ENCODE measurements at places on chromosomes 2 and 18. TPM values are rescaled to one million over a fixed set of nuclear protein-coding genes. Genes with fewer than 3 reads are reported as not detected.

Gene DSC3
- 0.14 TPM for total RNA-seq

Gene SOX11
- total RNA-seq = 0.13 TPM

Gene GNAL
- total RNA-seq = 2.4 TPM

Gene HDAC4
- 40.4 TPM for total RNA-seq

Gene CXCR2
- 15.6 TPM for total RNA-seq

- peaks cover 6% of the 10 kb centered on the region for H3K4me1 ChIP-seq
- no peak overlapping the region for H3K27ac ChIP-seq
- H3K27me3 ChIP-seq = no peaks in the 10 kb centered on the region
- H3K4me3 ChIP-seq = no peak overlapping the region
Measured at GRCh38 chr2:12428786-12429185, 287.9 kb upstream of the TRIB2 start.

- no peaks in the 10 kb centered on the region for H3K36me3 ChIP-seq
- H3K27me3 ChIP-seq = no peaks in the 10 kb centered on the region
- H3K27ac ChIP-seq = no peak overlapping the region
Measured at GRCh38 chr2:54577944-54578647, 122.0 kb downstream of the SPTBN1 start.

DNA sequence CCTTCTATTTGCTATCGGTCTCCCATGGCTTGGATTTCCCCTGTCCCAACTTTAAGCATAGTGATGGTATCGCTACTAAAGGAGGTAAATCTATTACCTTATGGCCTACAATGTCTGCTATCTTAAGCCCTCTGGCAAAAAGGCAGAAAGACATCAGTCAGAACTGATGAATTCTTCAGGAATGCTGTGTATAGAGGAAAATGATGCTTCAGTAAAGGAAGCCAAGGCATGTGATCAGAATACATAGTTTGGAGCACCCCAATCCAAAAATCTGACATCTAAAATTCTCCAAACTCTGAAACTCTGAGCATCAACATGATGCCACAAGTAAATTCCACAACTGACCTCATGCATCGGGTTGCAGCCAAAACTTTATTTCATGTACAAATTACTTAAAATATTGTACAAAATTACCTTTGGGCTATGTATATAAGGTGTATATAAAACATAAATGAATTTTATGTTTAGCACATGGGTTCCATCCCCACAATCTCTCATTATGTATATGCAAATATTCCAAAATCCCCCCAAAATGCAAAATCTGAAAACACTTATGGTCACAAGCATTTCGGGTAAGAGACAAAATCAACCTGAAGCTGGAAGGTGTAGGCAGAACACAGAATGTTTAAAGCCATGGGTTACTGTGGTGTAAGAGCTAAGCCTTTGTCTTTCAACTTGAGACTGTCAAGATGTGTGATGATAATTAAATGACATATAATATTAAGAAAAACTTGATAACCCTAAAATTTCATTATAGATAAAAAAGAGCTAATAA is 66.2 kb downstream of the CUL3 start:
- H3K36me3 ChIP-seq = no peaks in the 10 kb centered on the region
- no peak for DNase-seq
- peaks cover 32% of the 10 kb centered on the region for H3K4me1 ChIP-seq
- no peak overlapping the region for H3K27ac ChIP-seq
- H3K27me3 ChIP-seq = no peaks in the 10 kb centered on the region

DNA sequence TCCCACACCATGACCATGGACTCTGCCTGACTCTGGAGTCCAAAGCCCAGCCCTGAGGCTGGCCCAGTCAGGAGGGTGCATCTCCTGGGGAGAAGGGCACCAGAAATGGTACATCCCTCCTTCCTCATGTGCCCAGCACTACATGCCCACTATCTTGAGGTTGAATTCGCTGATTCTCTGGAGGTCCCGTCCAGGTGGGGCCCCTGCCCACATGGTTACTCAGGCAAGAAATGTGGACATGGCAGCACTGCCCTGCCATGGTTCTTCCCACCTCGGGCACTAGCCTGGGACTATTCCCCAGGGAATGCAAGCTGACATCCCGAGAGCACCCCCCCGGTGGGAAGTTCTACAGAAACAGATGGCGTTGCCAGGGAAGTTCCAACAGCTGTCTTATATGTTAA is 15.3 kb upstream of the HES6 start:
- no peaks in the 10 kb centered on the region for H3K27me3 ChIP-seq
- no peak for DNase-seq
- no peaks in the 10 kb centered on the region for H3K36me3 ChIP-seq
- H3K4me3 ChIP-seq = no peak overlapping the region
- peaks cover 5% of the 10 kb centered on the region for H3K4me1 ChIP-seq

DNA sequence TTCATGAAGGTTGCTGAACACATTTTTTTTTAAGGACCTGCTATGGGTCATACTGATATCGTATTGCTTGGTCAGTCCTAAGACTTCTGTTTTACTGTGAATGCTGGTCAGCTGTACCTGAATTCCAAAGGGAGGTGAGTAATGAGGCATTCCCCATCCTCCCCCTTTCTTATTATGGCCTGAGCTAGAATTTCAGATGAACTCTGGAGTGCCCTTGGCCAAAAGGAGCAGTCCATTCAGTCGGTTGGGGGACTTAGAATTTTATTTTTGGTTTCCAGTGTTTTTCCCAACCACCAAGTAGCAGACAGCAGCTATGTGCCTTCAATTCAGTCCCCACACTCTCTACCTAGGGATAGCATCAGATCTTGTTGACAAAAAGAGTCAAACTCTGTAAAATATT is 26.9 kb upstream of the PDCL3 start:
- H3K4me3 ChIP-seq = no peak overlapping the region
- H3K4me1 ChIP-seq = no peaks in the 10 kb centered on the region
- no peak overlapping the region for H3K27ac ChIP-seq
- H3K27me3 ChIP-seq = no peaks in the 10 kb centered on the region
- no peaks in the 10 kb centered on the region for H3K36me3 ChIP-seq
